Activated T-helper 1 cell treated with anti-CD3 and anti-CD28 coated beads, Interleukin-12 subunit alpha, Interleukin-12 subunit beta, Interleukin-2, Interleukin-4 antibody, amounts not matched to agents 30 ng/mL and 10 ng/mL and 1 ng/mL, durations not matched to agents 14 hours and 24 hours and 36 hours (primary cell): ENCODE measurements at places on chromosomes 4 and X. TPM values are rescaled to one million over a fixed set of nuclear protein-coding genes. Genes with fewer than 3 reads are reported as not detected.

STATH gene
- total RNA-seq = not detected in 2 replicates

SORBS2 gene
- not detected in 2 replicates for total RNA-seq

DNA sequence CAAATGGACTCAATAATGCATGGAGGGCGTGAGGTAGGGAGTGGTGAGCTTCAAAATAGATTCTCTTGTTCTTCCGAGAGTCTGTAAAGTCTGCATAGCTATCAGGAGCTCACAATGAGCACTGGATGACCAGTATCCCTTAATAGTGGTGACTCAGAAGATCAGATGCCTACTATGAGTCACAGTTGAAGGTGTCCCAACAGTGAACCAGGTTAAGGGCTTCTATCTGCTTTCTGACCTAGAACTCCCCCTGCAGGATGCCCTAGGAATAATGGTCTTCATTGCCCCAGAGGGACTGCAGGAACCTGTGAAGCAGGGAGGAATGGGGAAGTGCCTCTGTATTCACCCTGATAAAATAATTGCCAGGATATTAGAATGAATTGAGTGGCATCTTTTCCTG, 22.1 kb downstream of the DGKK start:
- H3K27me3 ChIP-seq = peaks cover 2% of the 10 kb centered on the region
- H3K27ac ChIP-seq = no peak overlapping the region
- H3K4me1 ChIP-seq = no peaks in the 10 kb centered on the region

TMPRSS11F gene
- not detected in 2 replicates for total RNA-seq

TMEM47 gene
- not detected in 2 replicates for total RNA-seq
